ENCODE measurements at places on chromosomes 1 and 21.

GRCh38 chr1:193553564-193553963 is 367.2 kb upstream of the B3GALT2 start:
- no peak for DNase-seq

DNA sequence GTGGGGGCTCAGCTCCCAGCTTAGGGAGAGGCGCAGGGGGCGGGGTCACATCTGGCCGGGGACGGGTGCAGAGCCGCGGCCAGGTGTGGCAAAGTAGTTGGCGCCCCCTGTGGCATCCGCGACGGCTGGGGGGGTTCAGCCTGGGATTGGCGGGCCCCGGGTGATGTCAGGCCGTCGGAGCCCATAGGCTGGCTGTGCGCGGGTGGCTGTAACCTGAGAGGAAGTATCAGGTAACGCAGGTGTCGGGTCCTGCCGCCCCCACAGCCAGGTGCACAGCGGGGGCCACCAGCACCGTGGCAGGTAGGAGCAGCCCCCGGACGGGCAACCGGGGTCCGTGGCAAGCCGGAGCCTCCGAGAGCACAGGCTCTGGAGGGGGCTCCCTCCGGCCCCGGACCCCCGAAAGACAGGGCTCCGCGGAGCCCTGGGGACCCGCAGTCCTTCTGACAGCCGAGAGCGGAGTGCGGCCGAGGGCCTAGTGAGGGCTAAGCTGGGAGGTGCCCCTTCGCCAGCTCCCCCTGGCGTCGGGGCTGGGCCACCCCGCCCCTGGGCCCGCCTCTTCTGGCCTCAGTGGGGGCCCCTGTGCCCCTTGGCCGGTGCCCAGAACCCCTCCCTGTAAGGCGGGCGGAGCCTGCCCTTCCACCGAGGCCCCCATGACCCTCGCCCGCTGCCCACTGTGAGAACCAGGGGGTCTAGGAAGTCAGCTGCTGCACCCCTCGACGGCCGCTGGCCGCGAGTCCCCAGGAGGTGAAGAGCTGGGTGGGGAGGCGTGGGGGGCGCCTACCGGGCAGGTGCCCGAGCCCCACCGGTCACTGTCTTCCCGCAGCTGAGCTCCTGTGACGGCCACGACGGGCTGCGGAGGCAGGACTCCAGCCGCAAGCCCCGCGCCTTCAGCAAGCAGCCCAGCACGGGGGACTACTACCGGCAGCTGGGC is 17.9 kb downstream of the TNFRSF25 start:
- DNase-seq = no peak

DNA sequence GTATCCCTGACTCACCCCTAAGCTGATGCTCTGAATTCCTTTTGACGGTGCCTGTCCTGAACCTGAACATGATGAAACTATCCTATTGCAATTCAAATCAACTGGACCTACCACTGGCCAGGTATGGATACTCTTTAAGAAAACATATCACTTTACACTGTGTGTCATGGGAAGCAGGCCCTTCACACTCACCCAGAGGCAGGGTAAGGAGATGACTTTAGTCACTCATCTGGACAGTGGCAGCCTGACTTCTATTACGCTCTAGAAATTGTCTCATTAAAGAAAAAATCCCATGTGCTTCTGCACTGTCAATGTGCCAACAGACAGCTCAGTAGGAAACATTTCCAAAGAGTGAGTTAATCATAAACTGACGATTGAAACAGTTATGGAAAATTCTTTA is 94.3 kb downstream of the VAV3 start:
- no peak for DNase-seq

- DNase-seq = no peak
These were observed at the start of gene SIM2 for GRCh38 chr21:36698981-36699545. Gene SIM2 (plus strand): TSS chr21:36699115. CDS start chr21:36699747, 632 bp downstream.

- no peak for DNase-seq
These were observed 23.8 kb upstream of the COL18A1 start for GRCh38 chr21:45381036-45381787.

GRCh38 chr1:243461700-243462099 is 205.9 kb downstream of the SDCCAG8 start:
- no peak for DNase-seq

GRCh38 chr1:236753964-236754363 is 41.1 kb upstream of the MTR start:
- DNase-seq = no peak

- DNase-seq = no peak
These were observed 99.4 kb upstream of the S1PR1 start for GRCh38 chr1:101137144-101138126.

GRCh38 chr1:246724731-246725095 is 504 bp downstream of the SCCPDH start:
- peak; percentile 7 for DNase-seq

DNA sequence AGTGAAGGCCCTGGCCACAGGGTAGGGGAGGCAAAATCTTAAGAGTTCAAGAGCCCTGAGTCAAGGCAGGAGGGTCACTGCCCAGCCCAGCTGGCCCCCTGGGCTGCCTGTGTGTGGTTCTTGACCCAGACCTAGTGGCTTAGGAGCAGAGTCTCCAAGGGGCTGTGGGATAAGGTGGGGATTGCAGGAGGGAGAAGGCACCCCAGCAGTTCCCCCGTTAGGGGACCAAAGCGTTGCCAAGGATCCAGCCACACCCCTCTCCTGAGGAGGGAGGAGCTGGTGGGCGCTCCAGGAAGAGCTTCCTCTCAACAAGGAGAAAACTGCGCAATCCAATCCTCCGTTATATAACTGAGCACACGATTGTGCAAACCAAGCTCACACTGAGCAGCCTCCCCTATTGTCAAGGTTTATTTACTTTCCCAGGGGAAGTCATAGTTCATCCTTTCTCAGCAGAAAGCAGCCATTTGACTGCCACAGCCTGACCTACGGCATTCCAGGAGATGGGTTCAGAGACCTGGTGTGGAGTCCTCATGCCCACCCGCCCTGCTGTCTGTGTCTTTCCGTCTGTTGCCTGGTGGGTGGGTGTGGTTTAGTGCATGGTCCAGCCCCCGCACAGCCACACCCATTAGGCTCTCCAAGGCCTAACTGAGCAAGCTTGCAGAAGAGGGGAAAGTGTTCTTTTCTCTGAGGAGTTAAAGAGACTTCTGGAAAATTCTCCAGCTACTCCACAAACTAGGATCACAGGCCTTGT is 3.5 kb downstream of the EPHX1 start:
- DNase-seq = no peak

- no peak for DNase-seq
These were observed 35.9 kb upstream of the RD3 start for GRCh38 chr1:211527888-211528287.

- DNase-seq = no peak
These were observed 22.3 kb downstream of the BTG3 start for GRCh38 chr21:17590430-17590829.

GRCh38 chr1:150981805-150982712 is at the start of gene ANXA9:
Gene ANXA9 (plus strand): TSS chr1:150982292. CDS start chr1:150983106, 814 bp downstream.
- no peak for DNase-seq

DNA sequence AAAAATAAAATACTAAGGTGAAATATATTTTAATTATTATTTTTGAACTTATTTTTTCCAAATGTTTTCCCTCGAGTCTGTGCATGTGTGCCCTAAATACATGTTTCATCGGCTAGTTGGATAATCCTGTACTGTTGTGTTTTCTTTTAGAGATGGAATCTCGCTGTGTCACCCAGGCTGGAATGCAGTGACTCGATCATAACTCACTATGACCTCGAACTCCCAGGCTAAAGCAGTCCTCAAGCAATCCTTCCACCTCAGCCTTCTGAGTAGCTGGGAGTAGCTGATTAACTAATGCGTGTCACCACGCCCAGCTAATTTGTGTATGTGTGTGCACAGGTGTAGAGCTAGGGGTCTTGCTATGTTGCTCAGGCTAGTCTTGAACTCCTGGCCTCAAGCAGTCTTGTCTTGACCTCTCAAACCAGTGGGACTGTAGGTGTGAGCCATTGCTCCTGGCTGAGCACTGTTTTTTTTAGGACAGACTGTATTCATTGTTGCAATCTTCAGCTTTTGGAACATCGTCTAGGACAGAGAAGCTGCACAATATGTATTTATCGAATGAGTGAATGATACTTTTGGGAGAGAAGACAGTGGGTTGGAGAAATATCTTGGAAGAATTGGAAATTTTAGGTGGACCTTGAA is 4.8 kb upstream of the TMCO1 start:
- DNase-seq = no peak

DNA sequence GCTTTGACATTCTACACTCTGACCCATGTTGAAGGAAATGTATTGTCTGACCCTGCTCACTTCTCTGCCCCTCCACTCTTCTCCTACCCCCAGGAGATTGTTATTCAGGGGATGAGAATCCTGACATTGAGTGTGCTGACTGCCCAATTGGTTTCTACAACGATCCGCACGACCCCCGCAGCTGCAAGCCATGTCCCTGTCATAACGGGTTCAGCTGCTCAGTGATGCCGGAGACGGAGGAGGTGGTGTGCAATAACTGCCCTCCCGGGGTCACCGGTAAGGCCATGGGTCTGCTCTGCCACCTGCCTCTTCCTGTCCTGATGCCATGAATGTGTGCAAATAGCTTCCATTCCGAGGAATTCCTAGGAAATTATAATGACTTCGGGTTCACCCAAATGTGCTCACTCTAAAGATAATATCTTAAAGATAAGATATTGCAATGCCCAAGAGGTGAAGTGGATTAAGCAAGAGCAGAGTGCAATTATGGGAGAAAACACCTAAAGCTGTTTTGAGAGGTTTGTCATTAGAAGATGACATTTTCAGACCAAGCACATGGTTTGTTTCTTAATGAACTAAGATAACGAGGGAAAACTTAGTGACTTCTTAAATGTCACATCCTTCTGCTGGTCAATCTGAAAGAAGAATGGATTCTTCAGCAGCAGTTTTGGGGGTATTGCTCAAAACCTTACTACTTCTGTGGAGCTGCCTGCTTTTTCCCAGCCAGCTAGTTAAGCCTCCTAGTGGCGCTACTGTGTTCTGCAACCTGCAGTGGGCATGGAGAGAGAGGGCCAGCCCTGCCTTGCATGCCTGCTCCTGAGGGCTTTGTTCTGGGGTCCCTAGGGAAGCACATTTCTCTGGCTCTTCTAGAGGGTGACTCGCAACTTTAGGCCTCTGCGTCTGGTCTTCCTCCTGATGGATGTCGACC is 41.6 kb downstream of the LAMC2 start:
- peak; percentile 61 for DNase-seq

GRCh38 chr1:211472724-211473123 is 19.2 kb downstream of the RD3 start:
- no peak for DNase-seq

DNA sequence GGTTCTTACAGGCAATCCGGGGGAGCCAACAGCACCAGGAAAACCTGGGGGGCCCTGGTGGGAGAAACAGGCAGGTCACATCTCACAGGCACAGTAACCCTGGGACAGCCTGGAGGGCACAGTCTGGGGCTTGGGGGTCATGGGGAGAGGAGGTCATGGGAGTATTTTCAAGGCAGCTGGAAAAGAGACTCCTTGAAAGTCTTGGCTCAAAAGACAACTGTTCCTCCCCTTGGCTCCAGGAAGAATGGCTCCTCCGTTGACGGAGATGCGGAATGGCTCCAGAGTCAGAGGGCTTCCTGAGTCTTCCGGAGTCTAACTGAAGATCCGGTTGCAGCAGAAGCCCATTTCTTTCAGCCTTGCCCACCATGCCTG is 25.9 kb upstream of the PEF1 start:
- no peak for DNase-seq

GRCh38 chr1:179598631-179599030 is 7.0 kb downstream of the TDRD5 start:
- no peak for DNase-seq

- DNase-seq = no peak
These were observed 34.2 kb downstream of the CAMK1G start for GRCh38 chr1:209617755-209618154.

DNA sequence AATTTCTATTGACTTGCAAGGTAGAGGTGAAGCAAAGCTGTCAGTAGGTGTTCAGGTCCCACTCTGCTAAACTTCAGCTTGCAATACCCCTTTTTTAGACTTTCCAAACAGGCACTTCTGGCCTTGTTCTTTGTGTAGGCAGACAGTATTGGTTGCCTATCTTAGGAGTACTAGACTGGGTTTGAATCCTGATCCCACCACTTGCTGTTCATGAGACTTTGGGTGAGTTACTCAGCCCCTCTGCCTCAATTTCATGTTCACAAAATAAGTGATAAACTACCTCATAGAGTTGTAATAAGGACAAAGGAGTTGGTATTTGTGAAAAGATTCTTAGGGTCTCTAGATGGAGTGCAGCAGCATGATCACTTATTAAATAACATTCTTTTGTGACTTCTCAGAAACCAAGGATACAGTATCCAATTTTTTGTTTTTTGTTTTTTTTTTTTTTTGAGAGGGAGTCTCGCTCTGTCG is 5.2 kb downstream of the RCC1 start:
- no peak for DNase-seq

DNA sequence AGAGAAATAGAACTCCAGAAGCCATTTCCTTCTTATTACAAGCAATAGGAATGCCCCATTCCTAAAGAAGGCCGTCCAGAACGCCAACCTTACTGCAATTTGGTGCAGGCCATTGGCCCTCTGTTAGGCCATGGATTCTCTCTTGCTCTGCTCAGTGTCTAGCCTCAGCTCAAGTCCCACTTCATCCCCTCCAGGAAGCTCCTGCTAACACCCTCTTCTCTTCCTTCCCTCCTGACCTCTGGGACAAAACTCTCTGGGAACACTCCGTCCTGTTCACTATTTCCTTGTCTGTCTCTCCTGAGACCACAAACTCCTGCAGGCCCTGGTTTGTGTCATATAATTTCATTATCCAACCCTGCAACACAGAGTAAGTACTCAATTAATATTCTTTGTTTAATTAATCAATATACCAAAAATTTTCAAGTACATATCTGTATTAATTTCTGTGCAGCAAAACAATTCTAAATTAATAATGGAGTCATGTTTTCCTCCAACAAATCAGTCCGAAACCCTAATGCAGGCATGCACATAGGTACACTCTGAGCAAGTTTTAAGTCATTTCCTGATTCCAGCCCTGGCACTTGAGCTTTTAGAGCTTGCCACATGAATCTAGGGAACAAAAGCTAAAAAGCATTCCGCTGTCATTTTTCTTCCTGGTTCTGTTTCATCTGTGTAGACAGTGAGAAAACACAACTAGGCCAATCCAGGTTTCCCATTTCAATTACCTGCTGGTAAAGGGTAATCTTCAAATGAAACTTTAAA is 245.3 kb downstream of the SETD4 start:
- DNase-seq = no peak

DNA sequence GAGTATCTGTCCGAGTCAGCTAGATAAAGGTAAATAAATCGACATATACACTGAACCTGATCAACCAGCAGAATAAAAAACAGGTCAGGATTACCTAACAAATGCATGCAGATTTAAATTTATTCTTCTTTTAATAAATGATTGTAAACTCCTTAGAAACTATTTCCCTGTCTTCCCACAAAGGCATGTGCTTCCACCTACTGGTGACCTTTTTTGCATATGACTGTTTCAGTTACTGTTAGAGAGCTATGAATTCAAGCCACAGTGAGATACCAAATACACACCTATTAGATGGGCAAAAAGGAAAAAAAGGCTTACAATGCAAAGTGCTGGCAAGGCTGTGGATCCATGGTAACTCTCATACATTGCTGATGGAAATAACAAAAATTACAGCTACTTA is 957.4 kb upstream of the NCAM2 start:
- DNase-seq = no peak
